ENCODE measurements at places on chromosomes 2 and 18.
A peak's percentile ranks its signal among the peaks of the same experiment; 100 is the strongest.

DNA sequence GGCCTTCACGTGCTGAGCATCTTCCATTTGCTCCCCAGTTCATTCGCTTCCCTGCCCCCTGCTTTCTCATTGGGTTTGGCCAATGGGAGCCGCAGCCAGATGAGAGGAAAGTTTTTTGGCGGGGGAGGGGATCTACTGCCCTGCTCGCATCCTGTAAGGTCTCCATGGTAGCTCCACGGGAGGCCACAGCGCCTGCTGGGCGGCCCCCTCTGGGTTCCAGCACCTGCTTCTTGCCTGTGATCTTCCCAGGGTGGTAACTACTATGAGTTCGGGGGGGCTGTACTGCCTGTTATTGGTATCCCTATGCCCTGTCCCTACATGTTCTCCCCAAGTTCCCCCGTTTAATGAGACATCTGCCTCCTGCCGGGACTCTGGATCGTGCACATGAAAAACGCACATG lies 57.2 kb downstream of the INPP5D start:
- DNase-seq = no peak

DNA sequence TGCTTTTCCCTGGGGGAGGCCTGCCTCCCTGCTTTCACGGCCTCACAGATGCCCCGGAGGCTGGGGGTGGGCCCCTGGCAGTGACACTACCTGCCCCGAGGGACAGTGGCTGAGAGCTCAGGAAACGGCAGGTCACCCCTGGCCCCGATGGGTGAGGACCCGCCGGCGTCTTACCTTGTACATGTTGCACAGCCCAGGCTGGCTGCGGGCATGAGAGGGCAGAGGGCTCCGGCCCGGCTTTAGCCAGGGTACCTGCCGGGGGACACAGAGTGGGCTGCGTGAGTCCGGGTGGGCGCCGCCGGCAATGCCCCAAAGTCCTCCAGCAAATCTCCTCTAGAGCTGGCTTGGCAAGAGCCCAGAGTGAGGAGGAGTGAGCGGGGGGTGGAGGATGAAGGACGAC lies 122.9 kb downstream of the MBP start:
- no peak for DNase-seq

DNA sequence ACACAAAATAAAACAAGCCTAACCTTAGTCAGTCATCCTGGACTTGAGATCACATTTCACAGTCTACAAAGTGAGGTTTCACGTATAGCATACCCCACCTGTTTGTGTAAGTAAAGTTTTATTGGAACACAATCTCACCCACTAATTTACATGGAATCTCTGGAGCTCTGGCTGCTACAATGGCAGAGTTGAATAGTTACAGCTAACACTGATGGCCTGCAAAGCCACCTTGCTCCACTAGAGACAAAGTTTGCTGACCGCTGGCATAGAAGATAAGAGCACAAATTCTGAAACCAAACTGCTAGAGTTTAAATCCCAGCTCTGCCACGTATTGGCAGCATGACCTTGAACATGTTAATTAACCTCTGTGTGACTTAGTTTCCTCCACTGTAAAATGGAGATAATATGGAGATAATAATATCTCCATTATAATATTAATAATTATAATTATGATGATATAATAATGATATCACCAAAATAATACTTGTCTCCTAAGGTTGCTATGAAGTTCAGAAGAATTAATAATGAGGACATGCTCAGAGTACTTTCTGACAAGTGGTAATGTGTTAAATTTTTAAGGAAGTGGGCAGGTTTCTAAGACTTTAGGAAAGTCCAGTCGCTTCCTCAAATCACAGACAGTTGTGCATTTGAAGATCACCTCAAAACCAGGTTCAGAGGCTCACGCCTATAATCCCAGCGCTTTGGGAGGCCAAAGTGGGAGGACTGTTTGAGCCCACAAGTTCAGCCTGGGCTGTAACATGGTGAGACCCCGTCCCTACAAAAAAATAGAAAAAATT lies 204.6 kb downstream of the SH3RF3 start:
- no peak for DNase-seq

DNA sequence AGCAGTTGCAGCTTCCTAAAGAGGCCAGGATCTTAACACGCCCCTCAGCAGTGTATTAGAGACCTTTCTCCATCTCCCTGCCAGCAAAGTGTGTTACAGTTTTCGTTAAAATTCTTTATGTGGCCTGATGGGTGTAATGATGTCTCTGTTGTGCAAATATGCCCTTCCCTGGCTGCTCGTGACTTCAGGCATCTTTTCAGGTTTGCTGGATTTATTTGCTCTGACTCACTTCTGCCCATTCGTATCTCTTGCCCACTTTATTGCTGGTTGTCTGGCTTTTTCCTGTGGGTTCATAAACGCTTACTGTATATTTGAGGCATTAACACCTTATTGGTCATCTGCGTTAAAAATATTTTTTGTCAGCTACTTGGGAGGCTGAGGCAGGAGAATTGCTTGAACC lies 134.5 kb downstream of the ASB1 start:
- DNase-seq = no peak

- DNase-seq = no peak
These were observed 171.6 kb downstream of the DDX1 start for GRCh38 chr2:15763106-15763821.

- no peak for DNase-seq
These were observed 25.6 kb downstream of the FAP start for GRCh38 chr2:162217598-162217997.

DNA sequence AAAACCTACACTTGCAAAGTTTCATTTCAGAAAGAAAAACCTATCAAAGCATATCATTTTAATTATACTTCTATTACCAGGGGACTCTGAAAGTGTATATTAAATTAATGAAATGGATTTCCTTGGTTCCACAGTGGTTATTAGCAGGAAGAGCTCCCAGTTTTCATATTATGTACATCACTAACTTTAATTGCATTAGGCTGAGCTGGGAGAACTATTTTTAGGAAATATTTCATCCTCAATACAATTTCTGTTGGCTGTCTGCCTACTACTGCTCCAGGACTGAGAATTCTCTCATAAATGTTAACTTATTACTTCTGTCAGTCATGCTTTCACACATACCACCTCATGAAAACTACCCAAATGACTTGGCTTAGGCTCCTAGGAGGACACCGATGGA lies 301.4 kb downstream of the CMPK2 start:
- no peak for DNase-seq

GRCh38 chr2:187372213-187372612 lies 75.8 kb downstream of the CALCRL start:
- no peak for DNase-seq

DNA sequence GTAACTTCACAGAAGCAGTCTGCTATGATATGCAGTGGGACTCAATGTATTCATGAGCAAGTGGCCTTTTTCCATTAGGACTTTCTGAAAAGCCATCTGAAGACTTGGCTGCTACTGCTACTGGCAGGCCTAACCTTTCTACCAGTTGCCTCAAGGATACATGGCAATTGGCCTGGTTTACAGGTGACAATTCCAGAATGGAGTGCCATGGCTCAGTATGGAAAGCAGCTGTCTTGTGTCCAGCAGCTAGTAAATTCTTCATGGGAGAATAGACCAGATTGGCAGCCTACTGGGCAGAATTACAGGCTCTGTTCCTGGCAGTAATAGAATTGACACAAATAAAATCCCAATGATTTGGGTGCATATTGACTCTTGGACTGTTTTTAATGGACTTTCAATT lies 12.6 kb upstream of the TMX3 start:
- no peak for DNase-seq

- no peak for DNase-seq
These were observed 51.0 kb upstream of the RAB27B start for GRCh38 chr18:54777118-54777791.

DNA sequence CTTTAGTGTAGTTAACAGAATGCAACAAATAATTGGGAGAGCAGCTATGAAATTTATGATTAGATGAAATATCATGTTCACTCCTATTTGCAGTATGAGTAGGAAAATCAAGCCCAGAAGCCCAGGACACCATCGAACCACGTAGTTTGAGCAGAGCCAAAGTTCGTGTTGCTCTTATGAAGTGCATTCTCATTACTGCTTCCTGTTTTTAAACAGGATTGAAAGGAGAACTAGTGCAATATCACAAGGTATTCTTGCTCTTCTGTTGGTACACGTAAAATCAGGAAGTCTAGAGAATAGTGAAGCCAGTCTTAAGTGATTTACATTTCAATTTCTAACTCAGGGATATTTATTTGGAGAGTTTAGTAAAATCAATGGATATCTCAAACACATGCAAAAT lies 21.1 kb downstream of the ARHGAP15 start:
- no peak for DNase-seq

DNA sequence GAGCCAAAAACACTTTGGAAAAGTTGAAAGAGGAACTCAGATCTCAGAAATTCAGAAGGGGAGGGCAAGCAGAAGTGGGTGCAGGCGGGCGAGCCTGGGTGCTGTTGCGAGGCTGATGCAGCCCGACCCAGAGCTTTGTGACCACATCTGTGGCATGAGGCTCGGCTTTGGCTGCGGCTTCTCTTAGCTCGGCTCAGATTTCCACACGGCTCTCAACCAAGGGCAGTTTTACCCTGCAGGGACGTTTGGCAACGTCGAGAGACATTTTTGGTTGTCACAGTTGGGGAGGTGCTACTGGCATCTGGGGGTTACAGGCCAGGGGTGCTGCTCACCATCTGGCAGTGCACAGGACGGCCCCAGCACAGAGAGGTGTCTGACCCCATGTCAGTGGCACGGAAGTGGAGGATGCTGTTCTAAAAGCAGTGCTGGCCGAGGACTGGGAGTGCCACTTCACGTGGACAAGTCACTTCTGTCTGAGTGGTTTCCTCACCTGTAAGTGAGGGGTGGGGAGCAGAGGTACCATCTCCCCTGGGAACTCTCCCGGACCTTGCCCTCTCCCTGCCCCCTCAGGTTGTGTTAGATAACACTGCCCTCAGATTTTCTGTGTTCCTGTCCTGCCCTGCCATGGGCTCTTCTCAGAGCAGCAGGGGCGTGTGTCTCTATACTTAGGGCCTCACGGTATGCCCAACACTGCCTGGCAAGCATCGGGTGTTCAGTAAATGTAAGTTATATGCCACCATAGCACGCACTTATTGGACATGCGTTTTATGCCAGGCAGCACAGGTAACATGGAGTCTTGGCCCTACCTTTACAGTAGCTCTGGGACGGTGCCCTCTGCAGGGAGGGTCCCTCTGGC lies 48.7 kb upstream of the FAHD2A start:
- DNase-seq = no peak

GRCh38 chr18:78974115-78974761 lies 5.4 kb upstream of the SALL3 start:
- no peak for DNase-seq

GRCh38 chr2:240966906-240967680 lies 31.3 kb upstream of the SNED1 start:
- DNase-seq = no peak

DNA sequence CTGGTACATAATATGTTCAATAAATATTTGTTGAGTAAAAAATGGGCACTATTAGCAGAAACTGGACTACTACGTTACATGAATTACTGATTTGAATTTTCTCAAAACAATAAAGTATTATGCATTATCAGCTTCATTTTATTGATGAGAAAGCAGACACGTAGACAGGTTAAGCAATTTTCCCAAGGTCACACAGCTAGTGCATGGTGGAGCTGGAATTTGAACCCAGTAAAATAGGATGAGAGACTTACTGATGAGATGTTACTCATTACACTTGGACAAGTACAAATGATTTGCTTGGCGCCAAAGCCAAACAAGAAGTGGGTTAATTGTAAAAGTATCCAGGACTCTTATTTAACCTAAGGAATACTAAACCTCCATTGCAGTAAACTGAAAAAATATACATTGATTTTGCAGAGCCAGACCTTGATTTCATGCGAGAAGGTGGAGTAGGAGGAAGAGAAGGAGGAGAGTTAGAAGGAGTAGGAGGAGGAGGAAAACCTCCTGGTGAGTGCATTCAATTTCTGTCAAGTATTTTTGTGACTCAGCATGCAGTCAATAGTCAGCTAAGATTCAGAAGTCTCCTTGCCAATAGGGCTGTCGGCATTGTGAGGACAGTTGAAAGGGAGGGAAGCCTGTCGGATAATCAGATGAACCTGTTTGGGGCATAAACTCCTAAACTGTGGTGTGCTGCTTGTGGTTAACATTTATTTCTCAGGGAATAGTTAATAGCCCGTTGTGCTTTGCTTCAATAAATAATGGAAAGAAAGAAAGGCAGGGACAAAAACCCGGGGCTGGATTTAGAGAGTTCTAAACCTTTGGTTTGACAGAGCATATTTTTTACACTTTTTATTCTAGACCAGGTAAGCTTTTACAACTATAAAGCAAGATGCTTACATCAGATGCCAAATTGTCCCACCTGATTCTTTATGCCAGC lies 77.0 kb upstream of the TACR1 start:
- DNase-seq = no peak

DNA sequence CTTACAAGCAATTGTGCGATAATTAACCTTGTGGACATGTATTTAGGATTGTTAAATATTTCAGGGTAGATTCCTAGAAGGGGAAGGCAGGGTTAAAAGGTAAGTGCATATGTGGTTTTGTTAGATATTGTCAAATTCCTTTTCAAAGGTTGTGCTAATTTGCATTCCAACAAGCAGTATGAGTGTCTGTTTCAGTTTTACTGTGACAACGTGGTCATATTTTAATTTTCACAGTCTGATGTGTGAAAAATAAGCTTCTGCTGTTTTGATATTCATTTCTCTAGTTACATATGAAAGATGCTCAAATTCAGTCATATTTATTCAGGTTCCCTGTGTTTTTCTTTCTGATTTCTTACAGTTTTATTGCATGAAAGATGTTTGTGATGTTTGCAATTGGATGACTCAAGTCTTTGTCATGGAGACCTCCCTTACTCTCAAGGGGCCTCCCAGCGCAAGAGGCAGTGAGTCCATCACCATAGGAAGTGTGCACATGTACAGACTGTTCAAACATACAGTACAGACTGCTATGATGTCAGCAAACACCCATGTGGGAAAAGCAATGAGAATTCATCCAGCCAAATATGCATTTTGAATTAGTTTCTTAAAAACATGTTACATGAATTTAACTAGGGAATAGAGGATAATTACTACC lies 310.8 kb downstream of the GALR1 start:
- DNase-seq = peak; percentile 1

- DNase-seq = no peak
These were observed 10.8 kb downstream of the TYMS start for GRCh38 chr18:668260-668659.

- peak; percentile 38 for DNase-seq
These were observed 75.6 kb downstream of the TMEM247 start for GRCh38 chr2:46555011-46555410.

DNA sequence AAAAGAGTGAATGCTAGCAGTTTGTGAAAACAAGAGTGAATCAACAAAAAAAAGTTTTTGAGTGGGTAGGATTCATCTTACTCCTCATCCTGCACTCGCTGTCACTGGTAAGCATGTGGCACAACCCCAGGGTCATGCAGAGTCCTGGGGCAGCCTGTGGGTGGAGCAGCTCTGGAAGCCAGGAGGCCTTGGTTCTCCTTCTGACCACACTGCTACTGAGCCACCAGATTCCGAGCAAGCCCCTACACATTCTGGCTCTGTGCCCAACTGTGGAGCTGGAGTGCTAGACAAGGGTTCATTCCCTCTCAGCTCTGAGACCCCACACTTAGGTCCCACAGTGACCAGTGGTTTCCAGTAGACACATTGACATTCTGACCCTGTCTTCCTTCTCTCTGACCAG lies 670.6 kb downstream of the BCL11A start:
- DNase-seq = no peak

- DNase-seq = no peak
These were observed 2.2 kb downstream of the DSG2 start for GRCh38 chr18:31500051-31500688.

- no peak for DNase-seq
These were observed 33.0 kb upstream of the PHLPP1 start for GRCh38 chr18:62682371-62682770.

All from activated CD4-positive, alpha-beta T cell treated with anti-CD3 and anti-CD28 coated beads, Interleukin-2, Interleukin-6, amounts not matched to agents 100 ng/mL and 50 ng/mL, durations not matched to agents 16 hours and 8 hours (primary cell).